ENCODE measurements at places on chromosomes 6 and 20. TPM values are rescaled to one million over a fixed set of nuclear protein-coding genes. Genes with fewer than 3 reads are reported as not detected.

The FILIP1 gene
- 10.8 TPM for total RNA-seq

The SLC17A4 gene
- not detected for total RNA-seq

The HLA-DQB1 gene
- not detected for total RNA-seq

The SYNDIG1 gene
- not detected for total RNA-seq

The YTHDF1 gene
- 28.6 TPM for total RNA-seq

The LPA gene
- not detected for total RNA-seq

The MOG gene
- total RNA-seq, result not detected

The HLA-DQA1 gene
- total RNA-seq, result not detected

The EDEM2 gene
- 55.7 TPM for total RNA-seq

The EFCAB8 gene
- under 0.01 TPM for total RNA-seq

The ROMO1 gene
- total RNA-seq, result 222 TPM

The MSH5 gene
- total RNA-seq, result 4.9 TPM

The CGA gene
- total RNA-seq, result not detected

The ERVFRD-1 gene
- 0.16 TPM for total RNA-seq

The RIPPLY2 gene
- 0.19 TPM for total RNA-seq

The RIN2 gene
- 97.4 TPM for total RNA-seq

The TRERF1 gene
- 0.06 TPM for total RNA-seq

The COL21A1 gene
- total RNA-seq, result 0.06 TPM

The C20orf144 gene
- total RNA-seq, result not detected

The NMBR gene
- total RNA-seq, result 0.16 TPM

The KIF25 gene
- 0.49 TPM for total RNA-seq

The PTCHD4 gene
- 4.2 TPM for total RNA-seq

The ESR1 gene
- total RNA-seq, result not detected

The TFAP2A gene
- not detected for total RNA-seq

The PPP1R16B gene
- total RNA-seq, result 184 TPM

The RGS17 gene
- 0.65 TPM for total RNA-seq

The MDFI gene
- total RNA-seq, result 22.8 TPM

The EFHC1 gene
- 7.8 TPM for total RNA-seq

The CST4 gene
- total RNA-seq, result not detected

The LAMA5 gene
- total RNA-seq, result 72.9 TPM

The BMP5 gene
- not detected for total RNA-seq

Data from bladder microvascular endothelial cell (primary cell).